ENCODE measurements at places on chromosomes 5 and 9.

GRCh38 chr5:91132550-91132949 is 250.6 kb downstream of the ARRDC3 start:
- DNase-seq = no peak

DNA sequence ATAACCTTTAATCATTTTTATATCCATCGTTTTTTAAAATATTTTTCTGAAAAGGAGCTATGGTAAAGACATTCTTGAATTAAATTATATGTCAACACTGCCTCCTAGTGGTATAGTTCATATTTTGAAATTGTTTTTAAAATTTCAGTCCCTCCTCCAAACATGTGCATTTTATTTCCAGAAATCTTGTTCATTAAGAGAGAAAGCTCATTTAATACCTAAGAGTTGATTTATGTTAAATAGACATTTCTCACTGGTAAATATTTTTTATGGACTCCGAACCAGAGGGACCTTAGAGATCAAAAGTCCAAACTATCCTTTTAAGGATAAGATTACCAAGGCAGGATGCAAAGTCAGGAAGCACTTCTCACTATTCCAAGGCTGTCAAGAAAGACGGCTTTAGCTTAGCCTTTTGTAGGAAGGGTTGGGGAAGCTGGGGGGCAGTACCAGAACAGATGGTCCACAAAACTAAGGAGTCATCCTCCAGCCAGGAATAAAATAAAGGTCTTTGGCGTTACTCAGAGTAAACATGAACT is 21.6 kb downstream of the BHMT start:
- peak; percentile 5 for DNase-seq

DNA sequence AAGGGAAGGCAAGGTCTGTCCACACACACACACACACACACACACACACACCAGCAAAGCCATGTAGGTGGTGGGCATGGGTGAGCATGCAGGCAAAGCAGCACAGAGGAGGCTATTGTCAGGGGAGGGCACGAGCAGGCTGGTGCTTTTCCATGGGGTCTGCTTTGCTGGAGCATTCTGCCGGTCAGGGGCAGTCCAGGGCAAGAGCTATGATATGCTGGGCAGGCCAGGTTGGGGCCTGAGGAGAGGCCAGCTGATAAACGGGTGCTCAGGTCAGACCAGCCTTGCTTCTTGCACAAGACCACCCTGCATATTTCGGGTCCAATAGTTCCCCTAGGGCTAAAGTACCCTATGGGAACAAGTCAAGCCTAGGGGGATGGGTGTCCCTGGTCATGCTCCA is 253.9 kb upstream of the DMAC1 start:
- no peak for DNase-seq

- no peak for DNase-seq
These were observed 345 bp downstream of the DNAI1 start for GRCh38 chr9:34458959-34459340.

DNA sequence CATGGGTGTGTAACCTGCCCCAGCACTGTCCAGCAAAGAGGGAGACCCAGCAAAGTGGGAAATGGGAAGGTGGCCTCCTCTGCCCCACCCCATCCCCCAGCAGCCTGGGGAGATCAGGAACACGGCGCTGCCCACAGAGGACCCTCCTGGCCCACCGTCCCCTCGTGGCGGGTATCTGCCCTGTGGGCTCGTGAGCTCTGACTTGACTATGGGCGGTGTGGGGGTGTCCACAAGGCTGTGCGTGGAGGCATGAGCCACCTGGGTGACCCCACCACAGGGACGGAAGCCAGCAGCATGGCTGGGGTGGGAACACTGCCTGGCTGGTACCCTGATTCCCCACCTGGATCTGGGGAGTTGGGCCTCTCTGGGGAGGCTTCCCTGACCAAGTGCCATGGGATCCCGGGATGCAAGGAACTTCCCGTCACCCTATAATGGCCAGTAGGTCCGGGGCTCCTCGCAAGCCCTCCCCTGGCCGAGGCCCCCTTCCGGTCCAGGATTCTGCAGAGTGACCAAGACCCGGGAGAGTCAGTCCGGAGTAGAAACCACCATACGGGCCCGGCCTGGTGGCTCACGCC is 29.3 kb upstream of the SLC6A19 start:
- no peak for DNase-seq

DNA sequence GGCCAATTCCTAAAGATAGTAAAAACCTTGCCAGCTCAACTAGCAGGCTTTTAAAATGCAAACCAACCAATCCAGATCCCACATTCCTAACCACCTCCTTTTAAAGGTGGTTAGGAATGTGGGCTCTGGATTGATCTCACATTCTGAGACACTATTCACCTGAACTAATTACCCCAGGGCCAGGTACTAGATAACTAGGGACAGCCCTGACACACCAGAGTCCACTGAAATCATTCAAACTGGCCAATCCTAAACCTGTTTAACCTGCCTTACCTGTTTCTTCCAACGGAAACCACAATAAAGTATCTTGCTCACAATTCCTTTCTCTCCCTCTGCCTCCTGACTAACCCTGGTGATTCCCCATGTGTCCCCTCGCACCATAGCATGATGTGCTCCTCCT is 168.3 kb upstream of the DMAC1 start:
- DNase-seq = no peak

GRCh38 chr9:108515856-108516255 is 339.9 kb downstream of the ACTL7B start:
- DNase-seq = no peak

DNA sequence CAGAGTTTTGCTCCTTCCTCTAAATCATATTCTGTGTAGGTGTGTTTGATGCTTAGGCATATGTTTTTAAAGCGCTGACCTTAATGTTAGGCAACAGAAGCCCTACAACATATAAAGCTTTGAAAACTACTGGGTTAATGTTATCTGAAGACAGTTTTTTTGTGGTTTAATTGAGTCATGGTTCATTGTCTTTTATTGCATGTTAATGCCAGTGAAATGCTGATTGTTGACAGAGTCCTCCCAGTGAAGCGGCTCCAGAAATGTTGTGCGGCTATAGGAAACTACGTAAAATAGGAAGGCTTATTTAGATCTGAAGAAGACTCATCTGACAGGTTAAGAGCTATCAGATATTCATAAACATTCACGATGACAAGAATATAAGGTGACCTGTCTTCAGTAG is 424.6 kb downstream of the CCDC171 start:
- DNase-seq = no peak

DNA sequence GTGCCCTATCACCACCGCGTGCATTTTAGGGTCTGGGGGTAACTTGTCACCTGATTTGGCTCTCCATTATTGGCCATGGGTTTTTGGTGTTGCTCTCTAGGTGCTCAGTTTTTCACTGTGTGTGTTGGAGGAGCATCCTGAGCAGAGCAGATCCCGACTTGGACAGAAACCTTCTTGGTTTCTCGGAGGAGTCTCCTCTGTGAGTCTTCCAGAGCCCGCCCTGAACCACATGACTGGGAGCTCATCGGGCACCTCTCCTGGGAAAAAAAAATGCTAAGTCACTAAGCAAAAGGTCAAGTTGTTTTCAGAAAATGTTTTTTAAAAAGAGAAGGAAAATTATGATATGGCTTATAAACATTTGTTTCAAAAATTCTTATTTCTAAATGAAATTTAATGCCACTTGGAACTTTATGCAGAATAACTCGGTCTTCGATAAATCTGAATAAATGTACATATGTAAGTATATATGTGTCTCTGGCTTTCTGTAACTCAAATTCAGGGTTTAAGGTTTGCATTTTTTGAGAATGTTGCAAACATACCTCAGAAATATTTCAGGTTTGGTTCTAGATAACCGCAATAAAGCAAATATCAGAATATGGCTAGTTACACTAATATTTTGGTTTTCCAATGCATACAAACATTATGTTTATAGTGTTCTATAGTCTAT is 255.2 kb downstream of the AUH start:
- no peak for DNase-seq

DNA sequence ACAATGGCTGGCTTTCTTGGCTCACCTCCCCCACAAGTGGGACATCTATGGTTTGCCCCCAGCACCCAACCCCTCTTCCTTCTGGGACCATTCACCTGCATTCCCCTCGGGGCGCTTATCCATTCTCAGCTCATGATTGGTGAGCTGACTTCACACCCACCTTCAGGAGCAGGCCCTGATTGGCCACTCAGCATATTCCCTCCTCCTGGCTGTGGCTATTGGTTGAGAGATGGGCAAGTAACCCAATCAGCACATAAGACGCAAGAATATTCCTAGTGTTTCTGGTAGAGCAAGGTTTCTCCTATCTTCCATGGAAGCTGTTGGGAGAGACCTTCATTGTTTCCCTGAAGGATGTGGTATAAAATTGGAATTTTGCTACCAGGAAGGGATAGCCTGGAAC is 22.7 kb upstream of the UNC5A start:
- DNase-seq = no peak

GRCh38 chr9:121105531-121105930 is 30.8 kb downstream of the CNTRL start:
- no peak for DNase-seq

DNA sequence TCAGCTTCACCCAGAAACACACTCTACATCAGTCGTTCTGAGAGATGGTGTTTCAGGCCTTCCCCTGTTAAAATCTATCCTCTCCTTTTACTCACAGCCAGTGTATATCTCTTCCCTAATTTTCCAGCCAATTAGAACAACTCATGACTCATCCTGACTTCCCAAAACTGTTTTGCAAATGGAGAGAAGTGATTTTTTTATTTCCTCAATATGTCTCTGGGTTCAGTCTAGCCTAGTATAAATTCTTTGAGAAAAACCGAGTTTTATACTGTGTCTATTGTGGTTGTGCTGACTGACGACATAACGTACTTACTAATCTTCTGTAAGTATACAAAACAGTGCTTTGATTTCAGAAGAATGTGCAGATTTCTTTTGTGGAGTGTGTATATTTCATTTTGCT is 28.4 kb upstream of the CAST start:
- no peak for DNase-seq

DNA sequence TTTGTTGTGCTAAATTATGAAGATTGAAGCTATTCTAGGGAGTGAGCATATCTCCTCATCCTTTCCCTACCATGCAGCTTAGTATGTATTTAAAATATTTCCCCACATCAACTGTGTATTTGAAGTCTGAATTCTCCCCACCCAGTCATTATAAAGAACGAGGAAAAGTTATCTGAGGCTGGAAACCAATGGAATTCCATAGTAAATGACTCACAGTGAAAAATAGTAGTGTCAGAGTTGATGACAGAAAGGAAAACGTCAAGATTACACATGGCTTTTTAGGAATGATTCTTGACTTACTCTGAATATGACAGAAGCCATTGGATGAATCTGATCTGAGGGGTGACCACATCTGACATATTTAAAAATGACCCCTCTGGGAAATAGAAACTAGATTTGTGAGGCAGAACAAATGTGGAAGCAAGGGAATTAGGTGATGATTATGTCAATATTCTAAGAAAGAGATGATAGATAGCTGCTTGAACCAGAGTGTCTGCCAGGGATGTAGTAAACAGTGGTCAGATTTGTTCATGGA is 1768.9 kb upstream of the CDH9 start:
- DNase-seq = no peak

DNA sequence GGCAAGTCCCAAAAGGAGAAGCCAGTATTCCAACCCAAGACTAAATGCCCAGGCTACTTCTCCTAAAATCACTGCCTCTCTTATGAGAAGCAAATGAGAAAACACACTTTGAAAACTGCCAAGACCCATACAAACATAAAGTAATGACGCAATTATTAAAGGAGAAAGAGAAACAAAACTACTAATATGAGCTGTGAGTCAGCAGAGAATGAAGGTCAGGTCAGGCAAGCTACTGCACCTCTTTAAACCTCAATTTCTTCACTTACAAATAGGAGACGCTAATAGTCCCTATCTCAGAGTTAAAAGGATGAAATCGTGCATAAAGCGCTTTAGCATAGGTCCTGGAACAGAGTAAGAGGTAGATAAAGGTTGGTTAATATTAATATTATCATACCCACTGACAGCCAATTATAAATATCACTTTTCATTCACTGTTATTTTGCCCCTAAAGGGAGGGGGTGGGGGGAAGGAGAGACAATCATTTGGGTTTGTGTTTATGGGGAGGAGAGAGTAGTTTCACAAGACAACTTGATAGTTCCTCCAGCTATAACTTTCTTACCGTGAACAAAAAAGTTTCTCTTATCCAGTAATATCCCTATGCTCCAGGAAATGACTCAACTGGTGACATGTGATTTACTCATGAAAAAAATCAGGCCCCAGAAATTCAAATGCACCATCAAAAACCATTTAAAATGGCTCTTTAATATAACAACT is 3.6 kb downstream of the PSMB7 start:
- no peak for DNase-seq

DNA sequence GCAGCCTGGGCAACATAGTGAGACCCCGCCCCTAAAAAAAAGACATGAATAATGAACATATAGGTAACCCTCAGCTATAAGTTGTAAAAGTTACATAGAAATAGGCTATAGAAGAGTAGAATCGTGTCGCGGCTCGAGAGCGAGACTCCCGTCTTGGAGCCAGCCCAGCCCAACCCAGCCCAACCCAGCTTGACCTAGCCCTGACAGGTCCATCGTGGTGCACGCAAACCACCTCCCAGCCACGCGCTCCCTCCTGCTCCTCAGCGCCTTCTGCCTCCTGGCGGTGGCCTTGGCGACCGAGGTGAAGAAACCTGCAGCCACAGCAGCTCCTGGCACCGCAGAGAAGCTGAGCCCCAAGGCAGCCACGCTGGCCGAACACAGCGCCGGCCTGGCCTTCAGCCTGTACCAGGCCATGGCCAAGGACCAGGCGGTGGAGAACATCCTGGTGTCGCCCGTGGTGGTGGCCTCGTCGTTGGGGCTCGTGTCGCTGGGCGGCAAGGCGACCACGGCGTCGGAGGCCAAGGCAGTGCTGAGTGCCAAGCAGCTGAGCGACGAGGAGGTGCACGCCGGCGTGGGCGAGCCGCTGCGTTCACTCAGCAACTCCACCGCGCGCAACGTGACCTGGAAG is 10.8 kb downstream of the KIF24 start:
- no peak for DNase-seq

GRCh38 chr9:89999176-89999533 is 394.3 kb downstream of the GADD45G start:
- DNase-seq = no peak

DNA sequence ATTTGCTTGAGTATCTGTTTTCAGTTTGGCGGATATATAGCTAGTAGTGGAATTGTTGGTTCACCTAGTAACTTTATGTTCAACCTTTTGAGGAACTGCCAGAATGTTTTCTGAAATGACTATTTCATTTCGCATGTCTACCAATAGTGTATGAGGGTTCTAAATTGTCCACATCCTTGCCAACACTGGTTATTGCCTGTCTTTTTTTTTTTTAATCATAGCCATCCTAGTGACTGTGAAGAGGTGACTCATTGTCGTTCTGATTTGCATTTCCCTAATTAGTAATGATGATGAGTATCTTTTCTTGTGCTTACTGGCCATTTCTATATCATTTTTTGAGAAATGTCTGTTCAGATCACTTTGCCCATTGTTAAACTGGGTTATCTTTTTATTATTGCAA is 52.5 kb downstream of the PRLR start:
- DNase-seq = no peak

GRCh38 chr9:38437193-38437823 is 13.1 kb upstream of the IGFBPL1 start:
- no peak for DNase-seq

GRCh38 chr9:91415290-91415689 is 8.3 kb downstream of the NFIL3 start:
- no peak for DNase-seq
